ENCODE measurements at places on chromosomes 6 and 20.

- no peak for DNase-seq
These were observed 222.7 kb downstream of the PHACTR1 start for GRCh38 chr6:12939314-12939713.

DNA sequence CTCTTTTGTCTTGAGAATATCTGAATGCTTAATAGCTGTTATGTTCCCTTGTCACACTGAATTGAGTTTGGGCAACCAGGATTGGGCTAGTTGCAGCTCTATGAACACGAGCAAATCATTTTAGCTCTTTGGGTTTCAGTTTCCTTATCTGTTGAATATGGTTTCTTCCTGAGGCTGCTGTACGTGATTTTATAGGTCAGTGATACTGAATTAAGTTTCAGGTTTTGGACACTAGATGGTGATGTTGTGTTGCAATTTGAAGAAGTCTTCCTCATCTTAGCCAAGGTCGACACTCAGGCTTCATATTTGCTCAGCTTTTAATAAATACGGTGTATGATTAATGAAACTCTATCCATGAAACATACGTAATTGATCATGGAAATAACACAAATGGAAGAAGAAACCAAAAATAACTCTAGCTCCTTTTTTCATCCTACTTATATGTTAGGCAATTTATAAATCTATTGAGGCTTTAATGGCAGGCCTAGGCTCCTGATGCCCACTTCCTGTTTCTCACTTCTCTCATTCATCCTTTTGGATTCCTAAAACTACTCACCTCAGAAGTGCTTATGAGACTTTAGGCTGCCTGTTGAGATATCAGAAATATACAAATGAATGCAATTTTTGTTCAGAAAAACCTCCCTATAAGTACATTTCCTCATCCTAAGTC, 354.1 kb upstream of the MAP3K7 start:
- no peak for DNase-seq

DNA sequence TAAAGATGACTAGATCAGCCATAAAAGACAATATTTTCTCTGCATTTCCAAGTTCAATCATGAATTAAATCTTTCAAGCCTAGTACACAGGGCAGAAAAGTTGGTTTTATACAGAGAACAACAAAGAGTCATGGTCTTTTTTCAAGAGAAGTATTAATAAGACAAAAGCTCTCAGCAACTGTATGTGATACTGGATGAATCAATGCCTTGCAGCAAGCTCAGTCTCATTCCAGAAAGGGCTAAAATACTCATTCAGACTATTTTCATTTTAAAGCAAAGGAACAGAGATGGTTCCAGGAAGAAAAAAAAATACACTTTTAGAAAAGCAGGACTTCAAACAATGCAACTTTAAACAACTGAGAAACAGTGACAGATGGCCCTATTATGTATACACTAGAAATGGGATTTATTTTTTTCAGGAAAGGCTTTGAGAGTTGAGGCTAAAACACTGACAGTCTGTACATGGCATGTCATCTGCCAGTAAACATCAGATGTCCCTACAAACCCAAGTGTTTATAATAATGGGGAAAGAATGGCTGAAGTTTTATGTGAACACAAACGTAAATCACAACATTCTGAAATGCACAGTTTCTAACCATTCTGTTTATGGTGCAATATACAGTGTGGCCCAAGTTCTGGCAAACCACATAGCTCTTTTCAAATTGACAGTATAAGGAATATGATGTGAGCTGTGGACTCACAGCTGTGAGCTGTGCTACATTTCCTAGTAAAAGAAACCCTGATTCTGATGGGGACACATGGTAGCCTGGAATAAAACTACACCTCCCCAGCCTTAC, 114.3 kb upstream of the DST start:
- no peak for DNase-seq

- DNase-seq: no peak
These were observed 1279.5 kb upstream of the CITED2 start for GRCh38 chr6:140653972-140654371.

DNA sequence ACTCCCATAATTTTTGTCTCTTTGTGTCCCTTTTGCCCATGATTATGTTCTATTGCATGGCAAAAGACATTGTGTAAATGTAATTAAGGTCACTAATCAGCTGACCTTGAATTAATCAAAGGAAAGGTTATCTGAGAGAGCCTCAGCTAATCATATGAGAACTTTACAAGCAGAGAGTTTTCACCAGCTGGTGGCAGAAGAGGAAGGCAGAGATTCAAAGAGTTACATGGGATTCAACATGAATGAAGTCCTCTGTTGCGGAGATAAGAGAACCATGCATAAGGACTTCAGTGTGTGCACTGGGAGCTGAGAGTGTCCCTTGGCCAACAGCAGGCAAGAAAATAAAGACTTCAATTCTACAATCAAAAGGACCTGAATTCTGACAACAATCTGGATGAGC, 494.1 kb upstream of the ARID1B start:
- DNase-seq: no peak

DNA sequence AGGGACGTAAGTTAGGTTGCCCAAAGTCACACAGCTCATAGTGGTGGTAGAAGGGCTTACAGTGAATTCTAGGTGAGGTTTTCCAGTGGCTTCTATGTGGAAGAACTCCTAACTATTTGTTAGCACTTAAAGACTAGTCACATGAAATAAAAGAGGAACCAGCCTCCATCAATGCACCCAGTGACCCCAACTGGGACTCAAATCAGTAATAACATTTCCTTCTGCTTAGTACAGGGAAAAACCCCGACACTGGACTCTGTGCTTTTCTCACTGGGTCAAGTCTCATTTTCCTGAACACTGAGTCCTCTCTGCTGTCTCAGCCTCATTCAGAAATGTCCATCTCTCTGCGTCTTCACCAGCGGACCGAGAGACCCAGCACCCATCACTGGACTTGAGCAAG, 89.2 kb downstream of the SLC22A23 start:
- no peak for DNase-seq

GRCh38 chr6:21420146-21420878, 173.2 kb upstream of the SOX4 start:
- no peak for DNase-seq

- DNase-seq: no peak
These were observed 598 bp downstream of the TMEM239 start for GRCh38 chr20:2816583-2817340.

DNA sequence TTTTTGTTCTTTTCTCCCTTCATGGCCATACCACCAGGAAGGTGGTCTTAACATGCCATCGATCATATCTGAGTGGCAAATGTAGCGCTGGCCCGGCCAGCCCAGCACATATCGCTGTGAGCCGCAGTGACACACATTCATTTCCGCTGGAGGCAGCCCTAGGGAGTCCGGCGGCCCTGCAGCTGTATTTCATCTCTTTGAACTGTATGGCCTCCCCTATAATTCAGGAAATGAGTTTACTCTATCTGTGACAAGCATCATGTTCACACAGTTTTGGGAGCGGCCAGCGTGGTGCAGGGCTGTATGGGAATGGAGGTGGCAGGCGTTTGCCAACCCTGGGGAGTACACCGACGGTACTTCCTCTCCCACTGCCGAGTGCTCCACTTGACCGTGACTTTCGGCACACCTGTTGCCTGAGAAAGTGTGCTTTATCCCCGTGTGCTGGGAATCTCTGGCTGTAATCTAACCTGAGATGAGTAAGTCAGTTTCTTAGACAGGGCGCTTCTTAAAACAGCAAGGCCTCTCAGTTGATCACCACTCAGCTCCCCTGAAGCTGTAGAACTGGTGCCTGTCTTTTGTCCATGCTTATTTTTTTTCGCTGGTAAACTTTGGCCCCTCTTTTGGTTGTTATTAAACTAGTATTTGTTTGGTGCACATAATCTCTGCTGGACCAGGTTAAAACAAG, 257.1 kb upstream of the TAB2 start:
- DNase-seq: peak; percentile 31

GRCh38 chr20:52948491-52948890, 23.7 kb upstream of the TSHZ2 start:
- DNase-seq: no peak

DNA sequence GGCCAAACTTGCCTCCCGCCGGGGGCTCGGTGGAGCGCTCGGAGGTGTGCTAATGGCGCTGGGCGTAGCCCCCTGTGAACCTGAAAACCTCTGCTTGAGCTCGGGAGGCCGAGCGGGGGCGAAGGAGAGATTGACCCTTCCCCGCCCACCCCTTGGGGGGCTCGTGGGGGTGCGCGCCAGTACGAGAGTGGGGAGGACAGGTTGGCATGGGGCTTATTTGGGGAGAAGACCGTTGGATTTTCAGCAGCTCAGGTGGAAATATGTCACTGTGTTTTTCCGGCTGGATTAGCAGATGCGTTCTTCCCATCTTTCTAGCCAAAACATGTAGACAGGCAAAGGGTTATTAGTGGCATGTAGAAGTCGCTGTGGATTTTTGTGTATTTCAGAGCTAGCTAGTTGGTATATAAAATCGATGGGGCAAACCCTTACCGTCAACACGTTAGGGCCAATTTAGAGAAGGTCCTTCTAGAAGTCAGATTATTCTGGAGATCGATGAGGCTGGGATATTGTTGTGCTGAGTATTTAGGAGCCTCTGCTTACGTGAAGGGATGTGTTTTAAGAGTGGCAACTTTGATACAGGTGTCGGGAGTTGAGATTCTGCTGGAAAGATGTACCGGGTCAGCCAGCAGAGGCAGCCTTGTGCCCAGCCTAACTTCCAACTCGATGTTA, 525 bp downstream of the NCOA7 start:
- no peak for DNase-seq

DNA sequence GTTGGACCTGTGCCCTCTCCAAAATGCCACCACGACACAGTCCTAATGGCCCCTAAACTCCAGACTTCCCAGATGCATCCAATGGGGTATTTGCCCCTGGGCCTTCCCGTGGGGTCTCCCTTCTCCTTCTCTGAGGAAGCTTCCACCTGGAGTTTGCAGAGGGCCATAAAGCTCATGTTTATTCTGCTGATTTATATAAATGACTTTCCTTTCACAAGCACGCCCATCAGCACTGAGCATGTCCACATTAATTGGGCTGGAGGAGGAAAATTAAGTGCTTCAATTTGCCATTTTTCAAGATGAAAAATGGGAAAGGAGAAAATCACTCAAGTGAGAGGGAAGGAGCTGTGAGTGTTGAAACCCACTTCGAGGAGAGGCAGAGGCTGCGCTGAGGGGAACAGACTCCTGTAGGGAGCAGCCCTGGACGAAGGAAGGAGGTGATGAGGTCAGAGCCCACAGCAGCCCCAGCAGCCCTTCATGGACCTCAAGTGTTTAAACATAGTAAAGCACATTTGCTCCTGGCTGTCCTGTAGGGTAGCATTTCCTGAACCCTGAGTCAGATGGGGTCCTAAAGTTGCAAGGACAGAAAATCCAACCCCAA, 434.9 kb upstream of the SULF2 start:
- no peak for DNase-seq

DNA sequence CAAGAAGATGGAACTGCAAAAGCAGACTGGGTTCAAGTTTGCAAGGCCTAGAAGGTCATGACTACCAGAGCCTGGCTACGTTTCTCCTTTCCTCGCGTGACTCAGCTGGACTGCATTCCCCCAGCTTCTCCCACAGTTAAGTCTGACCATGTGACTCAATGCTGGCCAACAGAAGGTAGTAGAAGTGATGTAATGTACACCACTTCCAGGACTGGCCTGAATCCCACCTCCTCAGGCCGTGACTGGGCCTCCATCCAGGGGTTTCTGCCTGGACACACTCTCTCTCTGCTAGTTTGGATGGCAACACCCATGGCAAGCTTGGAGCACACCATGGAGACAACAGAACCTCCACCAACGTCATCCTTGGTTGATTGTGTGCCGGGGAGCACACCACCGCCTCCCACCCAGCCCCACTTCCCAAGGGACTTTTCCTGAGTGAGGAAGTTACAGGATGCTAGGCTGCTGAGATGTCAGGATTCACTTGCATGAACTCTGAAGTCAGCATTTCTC, 112.0 kb upstream of the CDYL start:
- no peak for DNase-seq

DNA sequence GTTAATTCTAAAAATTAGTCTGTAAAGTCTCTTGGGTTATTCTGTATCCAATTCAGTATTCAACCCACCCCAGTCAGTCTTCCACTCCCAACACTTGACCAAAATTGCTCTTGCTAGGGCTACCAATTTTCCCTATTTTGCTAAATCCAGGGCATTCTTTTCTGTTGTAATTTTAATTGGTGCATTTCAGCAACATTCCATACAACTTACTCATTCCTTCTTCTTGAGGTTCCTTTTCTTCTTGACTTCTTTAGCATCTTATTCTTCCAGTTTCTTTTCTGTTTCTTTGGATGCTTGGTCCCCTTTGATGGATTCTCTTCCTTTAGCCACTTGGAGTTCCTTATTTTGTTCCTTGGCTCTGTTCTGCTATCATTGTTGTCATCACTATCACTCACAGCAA, 11.2 kb upstream of the GRM1 start:
- DNase-seq: no peak

- DNase-seq: no peak
These were observed 1343.4 kb downstream of the HACE1 start for GRCh38 chr6:103516336-103516735.

GRCh38 chr6:14552891-14553290, 435.3 kb downstream of the CD83 start:
- no peak for DNase-seq

DNA sequence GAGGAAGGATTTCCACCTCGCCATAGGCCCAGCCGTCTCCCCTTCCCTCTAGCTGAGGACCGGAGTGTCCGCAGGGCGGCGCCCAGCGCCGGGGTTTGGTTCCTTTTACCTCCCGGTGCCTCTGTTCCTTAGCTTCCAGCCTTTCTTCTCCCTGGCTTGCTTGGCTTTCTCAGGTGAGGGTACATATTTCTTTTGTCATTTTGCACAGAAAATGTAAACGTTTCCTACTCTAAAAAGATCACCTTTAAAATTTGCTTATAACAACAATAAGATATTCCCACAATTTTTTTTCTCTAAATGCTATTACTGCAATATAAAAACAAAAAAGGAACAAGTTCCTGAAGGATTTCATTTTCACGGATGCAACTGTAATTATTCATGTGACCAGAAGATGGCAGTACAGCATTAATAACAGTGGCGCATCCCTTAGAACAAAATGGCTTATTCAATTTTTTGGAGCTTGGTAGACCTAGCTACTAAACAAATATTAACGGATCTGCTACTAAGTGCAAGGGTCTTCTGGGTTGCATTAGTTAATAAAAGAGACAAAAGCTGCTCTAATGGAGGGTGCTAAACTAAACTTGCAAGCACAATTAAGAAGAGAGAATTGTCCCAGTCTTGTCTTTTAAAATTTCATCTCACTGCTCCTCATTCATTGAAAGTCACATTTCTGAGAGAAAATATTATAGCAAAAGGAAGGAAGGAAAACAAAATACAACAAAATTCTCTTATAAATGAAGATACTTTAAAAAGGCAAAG, 172.9 kb downstream of the ADGRG6 start:
- DNase-seq: no peak

GRCh38 chr6:128152551-128152950, 251.7 kb upstream of the THEMIS start:
- no peak for DNase-seq

DNA sequence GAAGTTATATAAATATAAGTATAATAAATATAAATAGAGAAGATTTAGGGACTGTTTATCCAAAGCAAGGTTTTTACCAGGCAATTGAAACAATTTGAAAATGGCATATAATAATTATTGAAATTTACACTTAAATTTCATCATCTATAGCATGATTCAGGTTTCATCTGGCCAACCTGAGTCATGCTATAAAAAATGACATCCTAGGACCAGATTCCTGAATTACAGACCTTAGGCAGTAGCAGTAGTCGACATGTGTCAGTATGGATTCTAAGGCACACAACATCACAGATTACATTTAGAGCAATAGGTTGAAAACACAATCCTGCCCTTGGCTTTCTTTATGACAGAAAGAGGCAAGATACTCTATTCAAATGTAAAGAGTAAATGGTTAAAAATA, 592.3 kb downstream of the PHF3 start:
- DNase-seq: no peak

GRCh38 chr6:63556369-63556768, 15.9 kb upstream of the LOC128125822 start:
- no peak for DNase-seq

Measured in activated CD8-positive, alpha-beta memory T cell treated with anti-CD3 and anti-CD28 coated beads for 1 hour (primary cell).